Left renal pelvis (tissue), 4 donors: ENCODE measurements at places on chromosomes 6 and 20. TPM values are rescaled to one million over a fixed set of nuclear protein-coding genes. Genes with fewer than 3 reads are reported as not detected.

- no peak for DNase-seq
These were observed 24.8 kb downstream of the CDH22 start for GRCh38 chr20:46283426-46284039.

GRCh38 chr6:166167258-166167731 lies 356 bp downstream of the TBXT start:
- no peak for DNase-seq

DNA sequence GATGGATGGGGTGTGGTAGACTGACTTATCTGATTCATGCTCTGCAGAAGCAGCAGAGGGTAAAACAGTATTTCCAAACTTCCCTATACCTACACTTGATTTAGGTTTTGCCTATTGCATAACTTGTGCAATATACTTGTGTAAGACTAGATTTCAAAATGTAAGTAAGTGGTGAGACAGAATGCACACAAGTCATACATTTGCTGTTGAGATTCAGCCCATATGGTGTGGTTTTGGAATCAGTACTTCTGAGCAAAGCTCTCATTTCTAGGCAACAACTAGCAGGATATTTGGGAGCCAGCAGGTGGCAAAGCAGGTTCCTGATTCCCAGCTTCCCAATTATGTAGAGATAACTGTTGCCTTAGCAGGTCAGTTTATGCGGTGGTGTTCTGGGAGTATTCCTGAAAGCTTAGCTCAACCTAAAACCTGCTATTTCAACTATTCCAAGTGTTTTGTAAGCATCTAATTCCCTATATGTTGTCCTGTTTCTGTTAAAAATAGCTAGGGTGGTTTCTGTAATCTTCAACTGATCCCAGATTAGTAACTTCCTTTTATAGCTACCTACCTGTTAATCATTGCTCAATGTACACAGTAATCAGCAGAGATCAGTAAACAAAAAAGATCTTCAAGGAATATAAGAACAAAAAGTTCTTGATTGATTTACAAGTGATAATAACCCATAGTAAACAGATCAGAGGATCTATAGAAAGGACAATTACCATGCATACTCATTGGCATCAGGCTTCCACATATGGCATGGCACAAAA lies 8.5 kb upstream of the FABP7 start:
- no peak for DNase-seq

GRCh38 chr6:109892451-109893435 lies 85.4 kb upstream of the GPR6 start:
- peak; percentile 55 for DNase-seq

DNA sequence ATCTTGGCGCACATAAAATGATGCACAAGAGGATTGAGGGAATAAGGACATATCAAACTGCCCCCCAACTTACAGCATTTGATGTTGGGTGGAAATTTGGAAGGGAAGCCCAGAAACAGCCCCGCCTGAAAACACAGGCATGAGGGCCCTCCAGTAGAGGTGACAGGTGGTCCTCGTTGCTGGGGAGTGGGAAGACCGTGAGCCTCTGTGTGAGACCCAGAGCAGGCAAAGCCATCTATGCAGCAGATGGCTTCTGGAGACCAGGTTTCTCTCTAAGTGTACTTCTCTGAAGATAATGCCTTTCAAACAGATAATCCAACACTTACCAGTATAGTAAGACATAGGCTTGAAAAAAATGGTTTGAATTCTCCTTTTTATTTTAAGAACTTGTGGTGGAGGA lies 132.2 kb upstream of the INSM1 start:
- no peak for DNase-seq

DNA sequence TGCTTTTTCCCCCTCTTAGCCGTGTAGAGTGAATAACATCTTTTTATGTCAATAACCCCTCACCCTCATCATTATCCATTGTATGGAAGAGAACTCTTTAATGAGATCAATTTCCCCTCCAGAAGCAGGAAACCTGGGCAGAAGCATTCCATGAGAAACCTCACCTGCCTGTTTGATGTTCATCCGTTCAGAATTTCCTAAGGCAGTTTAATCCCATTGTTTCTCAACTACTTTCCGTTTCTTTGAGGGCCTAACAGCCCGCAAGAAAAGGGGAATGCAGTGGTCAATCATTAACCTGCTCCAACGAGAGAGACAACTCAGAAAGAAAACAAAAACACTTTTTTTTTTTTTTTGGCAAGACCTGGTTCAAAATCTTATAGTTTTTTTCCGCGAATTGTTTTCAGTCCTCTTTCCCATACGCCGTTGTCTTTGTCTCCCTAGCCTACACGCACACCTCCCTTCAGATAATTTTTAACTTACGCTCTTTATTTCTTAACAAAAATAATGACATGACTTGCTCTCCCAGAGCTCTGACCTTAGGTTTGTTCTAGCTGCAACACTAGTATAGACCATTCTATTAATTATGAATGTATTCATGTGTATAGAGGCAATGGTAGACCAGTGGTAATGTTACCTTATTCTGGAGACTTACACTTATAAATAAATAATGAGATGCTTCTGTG lies 25.6 kb upstream of the ID4 start:
- DNase-seq, result no peak

DNA sequence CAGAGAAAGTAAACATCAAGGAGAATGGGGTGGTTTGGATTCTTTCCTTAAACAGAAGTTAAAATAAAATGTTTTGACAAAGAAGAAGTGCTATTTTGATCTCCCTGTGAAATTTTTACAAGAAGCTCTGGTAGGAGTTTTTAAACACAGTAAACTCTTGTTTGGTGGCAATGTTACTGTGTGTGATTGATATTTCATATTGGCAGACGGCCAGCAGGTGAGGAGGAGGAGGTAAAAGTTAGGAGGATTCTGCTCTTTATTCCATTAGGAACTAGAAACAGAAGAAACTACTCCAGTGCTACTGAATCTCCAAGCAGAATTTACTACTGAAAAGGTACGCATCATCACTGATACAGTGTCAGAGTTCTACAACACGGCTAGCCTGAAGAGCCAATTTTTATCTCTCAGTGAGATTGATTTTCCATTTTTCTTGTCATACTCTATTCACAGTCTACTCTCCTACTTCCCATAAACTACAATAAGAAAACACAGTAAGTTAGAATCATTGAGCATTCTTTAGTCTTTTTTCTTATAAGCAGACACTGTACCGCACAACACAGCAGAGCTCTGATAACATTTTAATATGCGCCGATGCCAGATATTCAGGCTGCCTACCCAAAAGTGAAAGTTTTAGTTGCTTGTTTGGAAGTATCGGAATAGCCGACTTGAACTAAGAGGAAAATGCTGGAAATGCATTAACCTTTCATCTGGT lies 21.2 kb upstream of the AFDN start:
- no peak for DNase-seq

- no peak for DNase-seq
These were observed 48.4 kb downstream of the MAP3K7 start for GRCh38 chr6:90538278-90539046.

DNA sequence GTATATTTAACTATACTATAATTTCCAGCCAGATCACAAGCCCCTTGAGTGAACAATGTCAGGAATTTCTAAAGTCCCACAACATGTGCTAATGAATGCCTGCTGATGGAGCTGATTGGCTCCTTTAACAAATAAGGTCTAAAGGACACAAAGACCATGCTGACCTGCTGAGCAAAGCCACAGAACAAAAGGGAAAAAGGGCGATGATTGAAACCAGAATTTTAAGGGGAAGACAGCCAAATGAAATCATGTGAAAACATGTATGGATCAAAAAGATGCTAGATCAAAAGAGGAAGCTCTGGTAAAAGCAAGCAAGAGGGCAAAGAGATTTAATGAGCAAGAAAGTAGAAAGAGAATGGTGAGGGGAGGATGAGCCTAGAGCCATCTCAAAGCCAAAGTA lies 105.6 kb downstream of the DCDC2 start:
- DNase-seq, result no peak

GRCh38 chr6:168628732-168629245 lies 187.8 kb downstream of the SMOC2 start:
- DNase-seq, result no peak

DNA sequence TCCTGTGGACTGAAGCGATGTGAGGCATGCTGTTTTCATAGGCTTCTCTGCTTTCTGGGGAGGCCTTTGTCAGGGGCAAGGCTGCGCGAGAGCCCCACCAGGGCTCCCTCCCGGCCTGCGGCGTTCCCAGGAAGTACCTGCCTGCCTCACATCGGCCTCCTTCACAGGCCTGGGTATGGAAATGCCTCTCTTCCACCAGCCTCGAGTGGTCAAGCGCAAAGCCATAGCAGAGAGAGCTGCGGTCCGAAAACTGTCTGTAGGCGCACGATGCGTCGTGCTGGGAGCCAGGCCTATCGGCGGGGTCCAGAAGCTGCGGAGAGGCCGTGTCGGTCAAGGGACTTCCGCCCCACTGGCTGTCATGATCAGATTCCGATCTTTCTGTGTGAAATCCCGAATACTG lies 71.2 kb downstream of the SIM1 start:
- DNase-seq, result no peak

SLC16A10 gene
- polyA plus RNA-seq, result 27.0 TPM

GRCh38 chr20:20246996-20247633 lies 120.8 kb upstream of the INSM1 start:
- DNase-seq, result no peak

RALGAPA2 gene
- 8.6 TPM for polyA plus RNA-seq

- DNase-seq, result no peak
These were observed 162.0 kb upstream of the MLN start for GRCh38 chr6:33965766-33966165.

GRCh38 chr6:64170316-64170715 lies 534.7 kb downstream of the PHF3 start:
- no peak for DNase-seq

- DNase-seq, result no peak
These were observed 184.2 kb downstream of the PLCB4 start for GRCh38 chr20:9253006-9253539.

DNA sequence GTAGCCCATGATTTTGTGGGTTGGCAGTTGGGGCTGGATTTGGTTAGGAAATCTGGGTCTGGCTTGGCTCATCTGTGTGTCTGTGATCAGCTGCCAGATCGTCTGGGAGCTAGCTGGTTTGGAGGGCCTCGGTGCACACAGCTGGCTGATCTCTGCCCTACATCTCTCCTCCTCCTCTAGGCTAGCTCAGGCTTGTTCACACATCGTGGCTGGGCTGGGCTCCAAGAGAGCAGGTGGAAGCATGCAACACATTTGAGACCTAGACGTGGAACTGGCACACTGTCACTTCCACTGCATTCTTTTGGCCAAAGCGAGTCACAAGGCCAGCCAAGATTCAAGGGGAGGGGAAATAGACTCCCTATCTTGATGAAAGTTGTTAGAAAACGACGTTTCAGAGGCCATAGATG lies 15.9 kb downstream of the NDUFAF5 start:
- no peak for DNase-seq

CDYL gene
- 25.0 TPM for polyA plus RNA-seq

SEL1L2 gene
- polyA plus RNA-seq, result not detected

DNA sequence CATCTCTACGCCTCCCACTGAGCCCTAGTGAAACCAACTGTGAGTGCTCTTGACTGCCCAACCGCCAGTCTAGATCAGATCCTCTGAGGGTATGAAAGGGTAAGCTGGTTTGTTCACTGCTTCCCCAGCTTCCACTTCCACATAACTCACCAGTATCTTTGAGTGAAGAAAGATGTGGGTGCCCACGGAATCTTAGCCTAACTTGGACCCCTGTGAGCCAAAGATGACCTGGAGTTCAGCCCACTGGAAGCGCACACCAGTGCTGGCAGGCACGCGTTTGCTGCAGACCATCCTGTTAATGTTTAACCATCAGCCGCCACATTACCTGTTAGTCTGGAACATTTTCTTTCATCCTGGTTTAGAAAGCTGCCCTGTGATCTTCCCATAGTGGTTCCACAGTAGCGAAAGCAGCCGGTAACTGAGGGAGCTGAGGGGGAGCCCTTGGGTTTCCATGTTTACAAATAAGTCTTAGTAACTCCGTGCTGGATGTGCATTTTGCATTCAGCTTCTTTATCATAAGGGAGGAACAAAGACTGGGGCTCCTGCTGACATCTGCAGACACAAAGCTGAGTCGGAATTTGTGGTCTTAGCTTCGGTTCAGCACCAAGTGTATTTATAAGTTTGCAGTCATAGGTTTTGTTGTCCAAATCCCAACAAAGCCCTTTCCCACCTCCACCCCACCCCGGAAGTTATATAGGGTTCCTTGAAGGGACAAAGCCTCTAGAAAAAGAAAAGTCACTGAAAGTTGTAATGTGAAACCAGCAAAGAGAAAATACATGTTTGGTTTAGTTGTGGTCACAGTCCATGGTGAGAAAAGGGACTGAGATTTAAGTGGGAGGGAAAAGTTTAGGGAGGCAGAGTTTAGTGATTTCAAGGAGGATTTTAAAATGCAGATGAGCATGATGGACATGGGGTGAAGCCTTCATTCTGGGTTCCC lies 71.0 kb downstream of the SSR1 start:
- DNase-seq, result peak; percentile 61

DNA sequence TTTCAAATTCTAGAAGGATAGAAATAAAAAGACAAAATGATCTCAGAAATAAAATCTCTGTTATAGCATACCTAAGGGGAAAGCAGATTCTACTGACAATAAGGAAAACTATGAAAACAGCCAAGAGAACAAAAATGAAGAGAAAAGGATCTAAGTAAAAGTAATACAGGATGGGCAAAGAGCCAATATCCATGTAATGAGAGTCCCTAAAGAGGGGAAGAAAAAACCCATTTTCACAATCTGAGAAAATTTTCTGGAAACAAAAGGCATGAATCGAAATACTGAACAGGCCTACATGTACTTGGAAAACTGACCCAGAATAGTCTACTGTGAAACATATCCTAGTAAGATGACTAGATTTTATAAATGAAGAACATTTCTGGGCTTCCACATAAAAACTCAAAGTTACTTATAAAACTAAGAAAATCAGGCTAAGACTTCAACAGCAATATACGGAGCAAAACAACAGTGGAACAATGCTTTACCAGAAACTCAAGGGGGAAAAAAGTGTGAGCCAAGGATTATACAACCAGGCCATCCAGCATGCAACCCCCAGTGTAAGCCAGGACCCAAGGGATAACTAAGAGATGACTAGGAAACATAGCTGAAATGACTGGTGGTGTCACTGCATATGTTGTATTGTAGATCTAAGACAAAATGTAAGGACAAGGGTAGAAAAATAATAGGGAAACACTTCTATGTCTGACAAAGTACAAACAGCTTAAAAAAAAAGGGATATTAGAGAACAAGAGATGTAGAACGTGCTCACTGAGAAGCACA lies 10.2 kb downstream of the NAPB start:
- DNase-seq, result no peak

ZNF391 gene
- 14.2 TPM for polyA plus RNA-seq

ULBP1 gene
- 1.4 TPM for polyA plus RNA-seq

DNA sequence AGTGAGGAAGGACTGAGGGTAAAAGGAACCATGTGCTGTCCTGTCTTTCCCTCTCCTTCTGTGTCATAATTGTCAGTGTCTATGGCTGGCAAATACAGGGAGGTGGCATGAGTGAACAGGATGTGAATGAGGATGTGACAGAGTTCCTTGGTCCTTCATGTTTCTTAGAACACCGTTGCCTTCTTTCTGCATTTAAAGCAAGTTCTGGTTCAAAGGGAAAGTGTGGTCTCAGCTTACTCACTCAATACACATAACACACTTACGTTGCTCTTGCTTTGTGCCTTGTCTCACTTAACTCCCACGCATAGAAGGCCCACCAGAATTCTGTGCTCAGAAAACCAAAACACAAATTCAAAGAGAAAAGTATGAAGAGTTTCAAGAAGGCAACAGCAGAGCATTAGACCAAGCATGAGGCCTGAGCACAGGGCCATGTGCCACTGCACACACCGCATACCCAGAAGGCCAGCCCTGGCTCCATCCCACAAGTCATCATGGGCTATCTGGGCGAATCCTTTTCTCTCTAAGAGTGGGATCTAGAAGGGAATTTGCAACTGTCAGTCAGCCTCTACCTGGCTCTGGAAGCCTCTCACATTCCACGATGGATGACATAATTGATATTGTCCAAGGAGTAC lies 38.9 kb upstream of the SAYSD1 start:
- no peak for DNase-seq

GRCh38 chr20:50526403-50526989 lies 16.3 kb downstream of the PTPN1 start:
- no peak for DNase-seq
